ENCODE measurements at places on chromosomes 16 and 17. TPM values are rescaled to one million over a fixed set of nuclear protein-coding genes. Genes with fewer than 3 reads are reported as not detected.

OR2C1 gene
- not detected for total RNA-seq

UBB gene
- 1,283 TPM for total RNA-seq

TP53TG3F gene
- not detected for total RNA-seq

YPEL2 gene
- total RNA-seq: 7.0 TPM

DNA sequence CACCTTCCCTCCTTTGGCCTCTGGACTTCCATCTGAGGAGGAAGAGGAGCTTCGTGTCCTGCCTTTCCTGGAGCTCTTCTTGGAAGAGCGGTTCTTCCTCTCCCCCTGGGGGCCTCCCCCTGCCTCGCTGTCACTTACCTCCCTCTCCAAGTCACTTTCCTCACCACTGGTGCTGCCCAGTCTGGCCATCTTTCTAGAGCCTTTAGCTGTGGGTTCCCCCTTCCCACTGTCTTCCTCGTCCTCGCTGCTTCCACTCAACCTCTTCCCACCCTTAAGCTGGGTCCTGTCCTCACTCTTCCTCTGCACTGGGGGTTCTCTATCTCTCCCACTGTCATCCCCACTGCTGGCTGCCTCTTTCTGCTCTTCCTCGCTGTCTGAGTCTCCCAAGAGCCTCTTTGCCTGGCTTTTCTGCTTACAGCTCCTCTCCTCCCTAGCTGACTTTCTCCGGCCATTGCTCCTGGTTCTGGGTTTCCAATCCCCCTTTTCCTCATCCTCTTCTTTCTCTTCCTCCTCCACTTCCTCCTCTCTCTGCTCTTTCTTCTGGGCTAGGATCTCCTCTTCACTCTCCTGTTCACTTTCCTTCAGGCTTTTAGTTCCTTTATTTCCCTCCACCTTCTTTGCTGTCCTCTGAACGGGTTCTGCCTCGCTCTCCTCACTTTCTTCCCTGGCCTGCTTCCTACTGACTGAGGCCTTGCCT, 1.4 kb downstream of the HIRIP3 start:
- DNase-seq: no peak
